Motor neuron (in vitro differentiated cells): ENCODE measurements at places on chromosomes 5 and 9. TPM values are rescaled to one million over a fixed set of nuclear protein-coding genes. Genes with fewer than 3 reads are reported as not detected.

GRCh38 chr5:151570058-151570457 is 21.1 kb downstream of the FAT2 start:
- ATAC-seq: no peak

- peak; percentile 73 for ATAC-seq
Measured at GRCh38 chr5:172714491-172715420, 56.2 kb downstream of the DUSP1 start.

WNT8A gene
- 0.35 TPM in 1 of 2 replicates, not detected in the other for total RNA-seq

OBP2B gene
- total RNA-seq: not detected in 2 replicates
